ENCODE measurements at places on chromosomes 16 and 17.
A peak's percentile ranks its signal among the peaks of the same experiment; 100 is the strongest.

- no peak for DNase-seq
Observed at GRCh38 chr17:40447806-40448205, 4.6 kb downstream of the IGFBP4 start.

GRCh38 chr17:10119203-10120108 lies 79.0 kb downstream of the GAS7 start:
- no peak for DNase-seq

DNA sequence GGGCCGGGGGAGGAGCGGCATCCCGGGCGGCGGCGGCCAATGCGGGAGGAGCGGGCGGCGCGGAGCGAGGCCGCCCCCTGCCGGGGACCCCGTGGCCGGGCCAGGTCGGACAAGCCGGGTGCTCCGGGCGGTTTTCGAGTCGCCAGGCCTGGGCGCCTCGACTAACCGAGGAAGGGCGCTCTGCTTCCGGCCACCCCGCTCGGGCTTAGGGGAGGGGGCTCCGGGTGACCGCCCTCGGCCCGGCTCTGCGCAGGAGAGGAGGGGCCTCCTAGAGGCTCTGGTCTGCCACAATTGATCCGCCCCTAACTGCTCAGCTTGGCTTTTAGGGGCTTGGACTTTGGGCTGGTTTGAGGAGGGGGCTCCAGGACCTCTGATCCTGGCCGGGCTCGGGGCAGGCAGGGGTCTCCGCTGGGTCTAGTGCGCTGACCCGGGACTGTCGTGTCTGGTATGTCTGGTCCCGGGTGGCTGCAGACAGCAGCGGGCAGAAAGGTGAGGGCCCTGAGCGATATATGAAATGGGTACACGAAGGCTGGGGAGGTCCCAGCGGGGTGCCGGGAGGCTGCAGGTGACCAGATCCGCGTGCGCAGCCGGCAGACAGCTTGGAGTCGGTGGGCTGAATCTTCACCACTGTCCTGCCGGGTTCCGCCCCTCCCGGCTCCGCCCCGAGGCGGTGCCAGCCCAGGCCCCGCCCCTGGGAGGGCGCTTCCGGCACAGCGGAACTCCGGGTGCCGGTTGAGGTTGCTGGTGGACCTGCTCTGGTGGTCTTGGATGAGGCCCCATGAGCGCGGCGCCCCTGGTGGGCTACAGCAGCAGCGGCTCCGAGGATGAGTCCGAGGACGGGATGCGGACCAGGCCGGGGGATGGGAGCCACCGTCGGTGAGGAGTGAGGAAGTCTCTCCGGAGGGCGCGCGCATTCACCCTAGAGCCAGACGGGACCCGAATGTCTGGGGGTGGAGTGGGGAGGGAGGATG lies at the start of gene USB1:
TSS of gene USB1 (plus strand) at position 702 of the 971 bp plus-strand sequence. CDS start at position 779, 77 bp downstream.
- peak; percentile 79 for DNase-seq

DNA sequence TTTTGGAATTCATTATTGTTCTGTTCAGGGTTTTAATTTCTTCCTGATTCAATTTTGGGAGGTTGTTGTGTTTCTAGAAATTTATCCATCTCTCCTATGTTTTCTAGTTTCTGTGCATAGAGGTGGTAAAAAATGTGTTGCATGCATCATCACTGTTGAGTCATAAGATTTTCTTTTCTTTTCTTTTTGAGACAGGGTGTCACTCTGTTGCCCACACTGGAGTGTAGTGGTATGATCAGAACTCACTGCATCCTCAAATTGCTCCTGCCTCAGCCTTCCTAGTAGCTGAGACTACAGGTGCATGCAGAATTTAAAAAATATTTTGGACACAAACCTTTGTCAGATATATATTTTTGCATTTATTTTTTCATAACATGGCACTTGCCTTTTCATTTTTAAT lies 184.8 kb downstream of the BCAS3 start:
- DNase-seq, result no peak

GRCh38 chr17:8994319-8994718 lies 27.0 kb upstream of the NTN1 start:
- DNase-seq, result peak; percentile 53

DNA sequence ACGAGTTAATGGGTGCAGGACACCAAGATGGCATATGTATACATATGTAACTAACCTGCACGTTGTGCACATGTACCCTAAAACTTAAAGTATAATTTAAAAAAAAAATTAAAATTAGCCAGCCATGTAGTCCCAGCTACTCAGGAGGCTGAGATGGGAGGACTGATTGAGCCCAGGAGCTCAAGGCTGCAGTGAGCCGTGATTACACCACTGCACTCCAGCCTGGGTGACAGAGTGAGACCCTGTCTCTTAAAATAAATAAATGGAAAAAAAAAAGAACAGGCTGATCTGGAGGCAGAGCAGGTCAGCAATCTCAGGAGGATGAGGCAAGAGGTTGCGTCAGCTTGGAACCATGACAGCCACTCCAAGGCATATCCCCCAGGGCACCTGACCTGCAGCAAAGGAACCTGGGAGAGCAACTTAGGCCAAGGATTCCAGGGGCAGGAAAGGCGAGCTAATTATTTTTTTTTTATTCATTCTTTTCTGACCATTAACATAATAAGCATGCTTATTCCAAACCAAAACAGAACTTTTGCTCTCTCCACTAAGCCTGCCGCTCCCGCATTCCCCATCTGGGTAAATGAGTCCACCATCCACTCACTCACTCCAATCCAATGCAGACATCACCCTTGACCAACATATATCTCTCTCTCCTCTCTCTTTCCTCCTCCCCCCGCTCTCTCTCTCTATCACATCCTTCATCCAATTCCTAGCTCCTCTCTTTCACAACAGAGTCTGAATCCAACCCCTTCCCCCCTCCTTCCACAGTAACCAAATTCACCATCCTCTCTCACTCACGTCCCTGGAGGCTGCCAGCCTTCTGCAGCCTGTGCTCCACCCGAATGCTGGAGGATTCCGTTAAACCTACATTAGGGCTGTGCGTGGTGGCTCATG lies 47.7 kb downstream of the TK2 start:
- DNase-seq, result no peak

DNA sequence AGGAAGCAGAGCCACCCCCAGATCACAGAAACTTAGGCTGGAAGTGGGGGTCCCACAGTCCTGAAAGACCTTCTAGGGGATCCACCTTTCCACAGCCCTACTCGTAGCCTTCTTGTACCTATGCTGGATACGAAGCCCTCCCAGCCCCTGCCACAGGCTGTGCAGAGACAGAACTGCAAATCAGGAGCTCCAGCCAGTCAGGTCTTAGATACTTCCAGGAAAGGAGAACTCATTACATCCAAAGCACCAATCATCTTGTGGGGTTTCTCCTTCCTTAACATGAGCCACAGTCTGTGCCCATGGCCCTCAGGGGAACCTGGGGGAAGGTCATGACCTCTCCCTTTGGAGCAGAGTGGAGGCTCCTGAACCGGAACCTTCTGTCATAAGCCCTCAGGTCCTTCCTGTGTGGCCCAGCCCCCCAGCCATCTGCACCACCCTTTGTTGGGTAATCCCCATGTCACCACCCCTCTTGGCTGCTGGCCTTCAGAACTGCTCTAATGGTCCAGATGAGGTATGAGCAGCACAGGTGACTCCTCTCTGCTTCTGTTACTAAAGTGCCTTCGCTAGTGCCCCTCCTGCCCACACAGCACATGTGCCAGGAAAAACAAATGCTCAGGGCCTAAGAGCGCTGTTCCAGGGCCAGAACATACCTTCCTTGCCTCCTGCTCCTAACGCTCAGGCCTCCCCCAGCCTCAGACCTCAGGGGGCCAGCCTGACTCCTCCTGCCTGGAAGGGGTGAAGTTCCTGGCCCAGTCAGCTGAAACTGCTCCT lies 14.6 kb downstream of the SRCIN1 start:
- no peak for DNase-seq
